CD4-positive, alpha-beta T cell treated with Interleukin-15 for 1 hour (primary cell): ENCODE measurements at places on chromosomes 5 and 9.

- DNase-seq: no peak
Observed at GRCh38 chr5:1088726-1089125, 23.1 kb downstream of the SLC12A7 start.

DNA sequence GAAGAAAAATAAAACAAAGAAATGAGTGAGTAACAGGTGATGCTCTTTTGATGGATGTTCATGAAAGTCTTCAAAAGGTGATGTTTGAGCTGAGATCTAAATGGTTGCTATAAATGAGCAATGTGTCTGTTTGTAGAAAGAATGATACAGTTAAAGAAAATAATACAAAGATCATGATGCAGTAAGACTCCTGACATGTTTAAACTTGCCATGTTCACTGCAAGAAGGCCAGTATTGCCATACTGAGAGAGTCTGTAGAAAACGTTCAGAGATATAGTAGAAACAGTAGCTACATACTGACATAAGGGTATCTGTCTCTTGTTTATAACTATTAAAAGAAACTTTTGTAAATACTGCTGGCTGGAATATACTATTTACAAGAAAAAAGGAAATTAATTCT is 1609.2 kb upstream of the ACO1 start:
- no peak for DNase-seq

- no peak for DNase-seq
Observed at GRCh38 chr5:40484495-40484894, 195.2 kb upstream of the PTGER4 start.

DNA sequence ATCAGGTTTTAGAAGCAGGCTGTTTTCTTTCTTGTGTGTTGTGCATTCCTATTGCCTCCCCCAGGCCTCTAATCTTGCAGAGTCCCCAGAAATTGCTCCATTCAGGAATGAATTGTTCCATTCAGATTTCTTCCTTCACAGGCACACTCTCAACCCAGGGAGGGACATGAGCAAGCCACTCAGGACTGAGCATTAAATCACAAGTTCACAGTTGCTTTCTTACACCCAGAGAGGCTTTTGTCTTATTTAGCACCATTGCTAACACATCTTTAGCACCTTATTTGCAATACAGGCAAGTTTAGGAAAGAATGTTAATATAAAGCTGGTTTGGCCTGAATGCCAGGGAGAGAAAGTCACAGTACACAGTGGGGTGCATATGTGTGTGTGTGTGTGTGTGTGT is 221.4 kb downstream of the RAB3C start:
- no peak for DNase-seq

DNA sequence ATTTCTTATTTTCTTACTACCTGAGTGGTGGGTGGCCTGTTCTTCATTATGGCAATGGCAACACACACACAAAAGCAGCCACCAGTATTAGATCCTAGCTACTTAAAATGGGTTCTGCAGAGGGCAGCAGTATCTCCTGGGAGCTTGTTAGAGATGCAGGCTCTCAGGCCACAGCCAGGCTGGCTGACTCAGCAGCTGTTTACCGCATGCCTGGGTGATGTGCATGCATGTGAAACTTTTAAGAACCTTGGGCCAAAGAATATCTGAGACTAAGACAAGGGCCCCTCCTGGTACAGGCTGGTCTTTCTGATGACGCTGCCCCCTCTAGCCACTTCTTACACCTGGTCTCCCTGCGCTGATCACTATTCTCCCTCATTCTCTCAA is 399.0 kb downstream of the MED10 start:
- no peak for DNase-seq

- DNase-seq: no peak
Observed at GRCh38 chr9:90288275-90288639, 354.4 kb downstream of the DIRAS2 start.
